PC-3 (cell line): ENCODE measurements at places on chromosomes 11 and 22. TPM values are rescaled to one million over a fixed set of nuclear protein-coding genes. Genes with fewer than 3 reads are reported as not detected.

DNA sequence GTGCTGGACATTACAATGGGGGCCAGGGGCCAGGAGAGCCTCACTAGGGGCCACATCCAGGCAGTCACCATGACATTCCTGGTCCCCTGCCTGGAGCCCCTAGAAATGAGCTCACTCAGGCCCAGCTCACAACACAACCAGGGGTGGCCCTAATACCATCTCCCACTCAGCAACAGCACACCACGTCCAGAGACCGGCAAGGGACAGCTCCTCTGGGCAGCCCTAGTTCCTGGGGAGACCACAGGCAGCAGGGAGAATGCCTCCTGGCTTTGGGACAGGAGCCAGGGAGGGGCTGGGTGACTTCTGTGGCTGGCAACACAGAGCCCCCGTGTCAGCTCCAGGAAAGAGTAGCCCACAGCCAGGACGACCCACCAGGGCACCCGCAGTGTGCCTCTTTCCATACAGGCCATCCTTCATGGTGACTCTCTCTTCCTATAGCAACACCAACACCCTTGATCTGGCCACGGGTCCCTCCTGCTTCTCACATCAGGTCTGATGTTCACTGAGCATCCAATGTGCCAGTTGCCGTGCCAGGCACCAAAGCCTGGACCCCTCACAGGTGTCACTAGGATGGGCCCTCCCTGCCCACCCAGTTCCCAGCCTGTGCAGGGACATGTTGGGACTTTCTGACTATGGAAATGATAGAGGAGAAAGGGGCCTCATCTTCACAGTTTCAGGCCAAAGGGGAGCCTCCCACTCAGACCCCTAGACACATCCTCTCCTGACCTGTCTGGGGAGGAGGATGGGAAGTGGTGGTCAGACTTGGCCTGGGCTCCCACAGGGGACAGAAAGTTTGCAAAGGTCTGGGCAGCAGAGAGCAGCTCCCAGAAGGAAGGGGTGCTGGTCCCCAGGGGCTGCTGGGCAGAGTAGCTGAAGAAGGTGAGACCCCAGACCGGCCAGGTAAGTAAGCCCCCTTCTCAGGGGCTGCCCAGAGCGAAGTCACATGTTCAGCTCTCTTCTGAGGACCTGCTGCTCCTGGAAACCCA, 43.2 kb downstream of the IGLL5 start:
- H3K27me3 ChIP-seq, result no peaks in the 10 kb centered on the region
- H3K36me3 ChIP-seq, result no peaks in the 10 kb centered on the region
- H3K4me3 ChIP-seq, result no peak overlapping the region
- no peak overlapping the region for H3K27ac ChIP-seq

- no peak overlapping the region for H3K27ac ChIP-seq
- no peaks in the 10 kb centered on the region for H3K27me3 ChIP-seq
- H3K36me3 ChIP-seq, result no peaks in the 10 kb centered on the region
- peaks cover 15% of the 10 kb centered on the region for H3K4me1 ChIP-seq
- H3K4me3 ChIP-seq, result peak overlapping the region; percentile 81
- DNase-seq, result peak; percentile 54
These were observed 1.4 kb upstream of the CELSR1 start for GRCh38 chr22:46538814-46539160.

DNA sequence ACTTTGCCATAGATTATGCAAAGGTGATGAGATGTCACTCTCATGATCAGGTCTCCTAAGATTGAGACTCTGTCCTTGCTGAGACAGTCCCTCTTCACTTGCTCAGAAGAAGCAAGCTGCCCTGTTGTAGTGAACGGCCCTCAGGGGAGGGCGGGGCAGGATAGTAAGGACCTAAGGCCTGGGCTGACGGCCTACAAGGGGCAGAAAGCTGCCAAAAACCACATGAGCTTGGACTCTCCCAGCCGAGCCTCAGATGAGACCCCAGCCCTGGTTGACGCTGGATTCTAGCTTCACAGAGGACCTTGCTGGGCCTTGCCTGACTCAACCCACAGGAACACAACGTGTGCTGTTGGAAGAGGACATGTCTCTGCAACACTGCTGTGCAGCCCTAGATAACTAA, 1182.5 kb downstream of the TBC1D22A start:
- DNase-seq, result no peak
- no peak overlapping the region for H3K27ac ChIP-seq
- no peak overlapping the region for H3K4me3 ChIP-seq

- H3K4me3 ChIP-seq, result no peak overlapping the region
- peaks cover 23% of the 10 kb centered on the region for H3K4me1 ChIP-seq
- no peaks in the 10 kb centered on the region for H3K27me3 ChIP-seq
- H3K27ac ChIP-seq, result no peak overlapping the region
- no peaks in the 10 kb centered on the region for H3K36me3 ChIP-seq
These were observed 58.6 kb downstream of the CYB5R2 start for GRCh38 chr11:7614656-7615055.

DNA sequence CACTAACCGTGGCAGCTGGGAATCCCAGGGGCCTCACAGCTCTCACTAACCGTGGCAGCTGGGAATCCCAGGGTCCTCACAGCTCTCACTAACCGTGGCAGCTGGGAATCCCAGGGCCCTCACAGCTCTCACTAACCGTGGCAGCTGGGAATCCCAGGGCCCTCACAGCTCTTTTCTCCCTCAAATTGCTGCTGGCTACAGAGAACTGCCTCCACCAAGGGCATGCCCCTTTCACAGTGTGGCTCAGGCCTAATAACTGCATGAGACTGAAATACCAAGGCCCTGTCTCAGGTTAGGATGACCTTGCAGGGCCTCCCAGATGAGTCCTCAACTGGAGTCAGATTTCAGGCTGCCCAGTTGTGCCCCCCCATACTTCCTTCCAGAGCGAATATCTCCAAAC, 35.1 kb upstream of the GGTLC2 start:
- no peak for DNase-seq
- H3K27me3 ChIP-seq, result peaks cover 35% of the 10 kb centered on the region
- no peak overlapping the region for H3K4me3 ChIP-seq
- H3K4me1 ChIP-seq, result no peaks in the 10 kb centered on the region

GRCh38 chr11:44191322-44192016, 96.0 kb downstream of the EXT2 start:
- H3K27me3 ChIP-seq, result no peaks in the 10 kb centered on the region
- peaks cover 23% of the 10 kb centered on the region for H3K36me3 ChIP-seq
- no peak for DNase-seq
- H3K27ac ChIP-seq, result no peak overlapping the region
- H3K4me3 ChIP-seq, result no peak overlapping the region

DNA sequence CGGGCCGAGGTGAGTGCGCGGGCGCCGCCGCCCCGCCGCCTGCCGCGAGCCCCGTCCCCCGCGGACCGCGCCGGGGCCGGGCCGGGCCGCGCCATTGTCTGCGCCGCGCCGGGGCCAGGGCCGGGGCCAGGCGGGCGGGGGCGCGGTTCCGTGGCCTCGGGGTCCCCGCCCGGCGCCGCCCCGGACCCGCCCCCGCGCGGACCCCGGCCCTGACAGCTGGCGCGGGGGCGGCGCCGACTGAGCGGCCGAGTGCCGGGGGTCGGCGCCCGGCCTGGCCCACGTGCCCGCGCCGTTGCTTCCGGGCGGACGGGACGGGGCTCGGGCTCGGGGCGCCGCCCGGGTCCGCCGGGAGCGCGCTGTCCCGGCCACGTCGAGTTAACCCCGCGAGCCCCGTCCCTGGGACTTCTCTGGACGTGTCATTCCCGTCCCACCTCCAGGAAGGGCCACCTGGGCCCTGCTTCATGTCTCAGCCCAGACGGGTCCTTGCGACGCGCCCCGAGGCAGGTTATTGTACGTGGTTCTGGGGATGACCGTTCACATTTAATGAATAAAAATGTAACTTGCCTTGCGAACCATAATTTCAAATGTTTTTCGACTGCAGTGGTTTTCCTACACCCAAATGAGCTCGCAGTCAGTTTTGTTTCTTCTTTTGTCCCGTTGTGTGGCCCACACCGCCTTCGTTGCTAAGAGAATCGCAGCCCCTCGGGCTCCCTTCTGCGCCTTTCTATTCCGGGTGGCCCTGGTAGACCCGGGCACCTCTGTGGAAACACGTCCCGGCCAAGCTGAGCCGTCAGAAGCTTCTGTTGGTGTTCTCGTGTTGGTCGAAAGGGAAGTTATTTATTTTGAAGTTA, 562 bp downstream of the ZBED4 start:
- peak; percentile 8 for DNase-seq
- peaks cover 11% of the 10 kb centered on the region; the same call in 1 of the 2 replicates for H3K4me1 ChIP-seq
- no peaks in the 10 kb centered on the region; the same call in 1 of the 2 replicates for H3K36me3 ChIP-seq
- peak overlapping the region; percentile 72 for H3K4me3 ChIP-seq
- H3K27ac ChIP-seq, result no peak overlapping the region

- H3K36me3 ChIP-seq, result peaks cover 4% of the 10 kb centered on the region
- peaks cover 48% of the 10 kb centered on the region for H3K4me1 ChIP-seq
- H3K27me3 ChIP-seq, result no peaks in the 10 kb centered on the region
These were observed 110.6 kb downstream of the SCN3B start for GRCh38 chr11:123543797-123544196.

GRCh38 chr22:31394326-31394725, 5.1 kb upstream of the DRG1 start:
- peaks cover 5% of the 10 kb centered on the region; the same call in 1 of the 2 replicates for H3K4me1 ChIP-seq
- H3K27ac ChIP-seq, result no peak overlapping the region
- no peak overlapping the region for H3K4me3 ChIP-seq
- H3K27me3 ChIP-seq, result no peaks in the 10 kb centered on the region
- H3K36me3 ChIP-seq, result no peaks in the 10 kb centered on the region

DNA sequence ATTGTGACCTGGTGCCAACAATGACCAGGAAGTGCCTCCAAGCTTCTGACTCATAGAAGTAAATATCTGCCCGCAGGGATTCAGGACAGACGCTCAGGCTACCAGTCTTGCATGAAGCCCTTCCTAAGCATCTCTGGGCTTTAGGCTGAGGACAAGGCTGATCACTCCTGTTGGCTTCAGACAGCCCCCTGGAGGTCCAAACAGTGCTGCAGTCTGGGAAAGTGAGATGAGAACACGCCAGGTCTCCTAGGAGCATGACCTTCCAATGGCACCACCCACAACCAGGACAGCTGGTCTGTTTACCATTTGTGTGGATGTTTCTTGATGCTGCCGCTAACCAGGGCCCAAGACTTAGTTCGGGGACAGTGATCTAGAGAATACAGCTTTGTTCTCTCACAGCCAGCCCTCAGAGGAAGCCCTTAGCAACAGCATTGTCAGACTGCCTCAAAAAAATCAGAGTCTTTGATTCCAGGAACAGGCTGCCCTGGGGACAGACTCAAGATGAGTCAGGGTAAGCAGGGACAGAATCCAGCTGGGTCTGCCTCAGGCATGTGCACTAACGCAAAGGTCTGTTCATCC, 111.2 kb downstream of the ZNF280B start:
- no peaks in the 10 kb centered on the region for H3K27me3 ChIP-seq
- peaks cover 17% of the 10 kb centered on the region for H3K4me1 ChIP-seq
- H3K4me3 ChIP-seq, result no peak overlapping the region

DNA sequence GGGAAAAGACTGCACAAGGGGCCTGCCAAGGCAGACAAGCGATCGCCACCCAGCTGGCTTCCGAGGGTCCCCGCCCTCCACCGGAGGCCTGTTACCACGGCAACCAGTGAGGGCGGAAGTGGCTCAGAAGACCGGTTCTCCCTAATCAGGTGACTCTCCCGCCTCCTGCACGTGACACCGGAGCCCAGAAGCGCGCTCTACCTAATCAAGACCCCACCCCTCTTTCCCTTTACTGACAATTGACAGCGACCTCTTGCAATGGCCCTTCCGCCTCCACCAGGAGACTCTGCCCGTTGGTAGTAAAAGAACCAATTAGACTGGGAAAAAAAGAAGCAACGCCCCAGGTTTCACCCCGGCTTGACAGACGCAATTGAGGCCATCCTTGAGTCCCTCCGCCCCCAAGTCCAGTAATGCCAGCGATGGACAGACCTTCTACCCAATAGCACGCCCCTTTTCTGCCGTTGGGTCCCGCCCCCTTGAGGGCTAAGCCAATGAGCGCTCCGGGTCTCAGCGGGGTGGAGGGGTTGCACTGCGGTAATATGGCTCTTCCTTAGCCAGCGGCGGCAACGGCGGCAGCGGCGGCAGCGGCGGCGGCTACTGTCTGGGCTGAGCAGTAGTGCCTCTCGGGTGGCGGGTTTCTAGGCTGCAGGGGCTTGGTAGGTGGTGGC, at the start of gene UVRAG:
TSS of gene UVRAG (plus strand) at position 534 of the 668 bp plus-strand sequence. CDS start 198 bp downstream, outside the sequence.
- H3K4me3 ChIP-seq, result peak within 1 kb of the TSS; percentile 81
- H3K27me3 ChIP-seq, result no peaks in the 10 kb centered on the region
- H3K27ac ChIP-seq, result peak within 1 kb of the TSS; percentile 64
- no peaks in the 10 kb centered on the region for H3K36me3 ChIP-seq
- peaks cover 36% of the 10 kb centered on the region for H3K4me1 ChIP-seq
- peak; percentile 100 for DNase-seq

DNA sequence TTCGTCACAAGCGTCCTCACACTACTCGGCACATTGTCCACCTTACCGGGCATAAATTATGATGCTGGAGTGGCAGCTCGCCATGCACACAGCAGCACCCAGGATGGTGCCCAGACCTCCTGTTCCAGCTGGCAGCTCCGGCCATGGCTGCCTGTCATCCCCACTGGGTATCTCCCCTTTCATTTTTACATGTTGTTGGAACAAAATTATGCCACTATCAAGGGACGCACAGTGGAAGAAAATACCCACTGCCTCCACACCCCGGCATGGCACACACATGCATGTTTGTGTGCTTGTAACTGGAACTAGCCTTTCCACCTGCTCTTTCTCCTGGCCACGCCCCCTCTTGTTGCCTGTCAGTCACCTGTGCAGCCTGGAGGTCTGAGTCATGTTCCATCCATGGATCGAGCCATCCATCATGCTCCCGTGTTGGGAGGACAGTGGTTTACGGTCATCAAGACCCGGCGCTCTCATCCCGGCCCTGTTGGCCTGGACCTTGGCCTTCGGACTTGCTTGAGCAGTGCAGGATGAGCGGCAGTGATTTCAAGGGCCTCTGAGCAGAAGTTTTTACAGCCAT, 1069.6 kb downstream of the BRD1 start:
- H3K27ac ChIP-seq, result no peak overlapping the region
- H3K4me3 ChIP-seq, result no peak overlapping the region

- no peaks in the 10 kb centered on the region for H3K27me3 ChIP-seq
- no peak overlapping the region for H3K27ac ChIP-seq
- H3K36me3 ChIP-seq, result peaks cover 2% of the 10 kb centered on the region; the same call in 1 of the 2 replicates
These were observed 34.2 kb downstream of the EXPH5 start for GRCh38 chr11:108559340-108559739.

- no peaks in the 10 kb centered on the region for H3K27me3 ChIP-seq
- H3K27ac ChIP-seq, result peak overlapping the region; percentile 41
- no peak overlapping the region for H3K4me3 ChIP-seq
- peak; percentile 88 for DNase-seq
These were observed 16.8 kb downstream of the RAB30 start for GRCh38 chr11:83054904-83055380.

DNA sequence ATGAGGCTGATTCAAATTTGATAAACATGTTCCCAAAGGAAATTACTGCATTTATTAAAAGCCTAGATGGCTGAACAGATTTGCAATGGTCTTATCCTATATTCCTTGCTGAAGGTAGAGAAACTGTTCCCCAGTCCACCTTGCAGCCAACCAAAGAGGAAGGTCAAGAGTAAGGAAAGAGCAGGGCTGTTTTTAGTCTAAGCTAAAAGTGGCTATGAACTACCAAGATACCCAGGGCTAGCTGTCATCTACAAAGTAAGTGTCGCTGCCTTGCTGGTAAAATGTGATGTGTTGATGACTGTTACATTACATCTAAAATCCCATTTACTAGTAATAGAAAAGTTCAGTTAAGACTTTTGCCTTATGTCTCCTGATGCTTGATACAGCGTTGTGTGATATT, 290.1 kb upstream of the MPPED2 start:
- no peaks in the 10 kb centered on the region for H3K4me1 ChIP-seq
- DNase-seq, result no peak
- no peaks in the 10 kb centered on the region for H3K36me3 ChIP-seq

Gene KCNJ5
- total RNA-seq, result not detected in 2 replicates

Gene PHF5A
- total RNA-seq, result 76.5 and 80.4 TPM in 2 replicates

Gene PRODH
- 0.84 and 2.0 TPM in 2 replicates for total RNA-seq

Gene ART5
- not detected in 2 replicates for total RNA-seq

Gene ADAMTS15
- 16.8 and 21.7 TPM in 2 replicates for total RNA-seq

Gene C11orf16
- not detected in 2 replicates for total RNA-seq

Gene LYVE1
- not detected in 2 replicates for total RNA-seq

Gene ZBTB16
- total RNA-seq, result not detected in 2 replicates

Gene RNF26
- 22.9 and 34.5 TPM in 2 replicates for total RNA-seq

Gene TUB
- total RNA-seq, result 3.2 and 3.3 TPM in 2 replicates

Gene BTG4
- not detected in 2 replicates for total RNA-seq

Gene SLC22A9
- total RNA-seq, result not detected in 2 replicates

Gene RIBC2
- 2.7 and 4.5 TPM in 2 replicates for total RNA-seq
